ENCODE measurements at places on chromosomes 2 and 18.
A peak's percentile ranks its signal among the peaks of the same experiment; 100 is the strongest.

- DNase-seq: no peak
Observed at GRCh38 chr18:31876707-31877106, 66.2 kb downstream of the TRAPPC8 start.

GRCh38 chr2:11236335-11236734 is 81.1 kb downstream of the SLC66A3 start:
- no peak for DNase-seq

DNA sequence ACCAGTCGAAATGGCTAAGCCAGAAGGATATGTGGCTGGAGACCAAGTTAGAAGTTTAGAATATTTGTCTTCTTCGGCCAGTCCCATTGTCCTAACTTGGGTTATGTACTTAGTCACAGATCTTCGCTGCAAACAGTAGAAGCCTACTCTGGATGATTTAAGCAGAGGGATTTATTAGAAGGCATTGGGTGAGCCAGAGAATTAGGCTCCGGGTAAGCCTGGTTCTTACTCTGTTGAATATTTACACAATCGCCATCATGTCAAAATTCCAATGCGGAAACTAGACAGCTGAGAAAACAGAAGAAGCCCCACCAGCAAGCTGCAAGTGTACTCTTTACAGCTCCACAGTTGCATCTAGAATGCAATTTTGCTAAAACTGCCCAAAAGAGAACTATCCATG is 276.6 kb downstream of the CMPK2 start:
- no peak for DNase-seq

DNA sequence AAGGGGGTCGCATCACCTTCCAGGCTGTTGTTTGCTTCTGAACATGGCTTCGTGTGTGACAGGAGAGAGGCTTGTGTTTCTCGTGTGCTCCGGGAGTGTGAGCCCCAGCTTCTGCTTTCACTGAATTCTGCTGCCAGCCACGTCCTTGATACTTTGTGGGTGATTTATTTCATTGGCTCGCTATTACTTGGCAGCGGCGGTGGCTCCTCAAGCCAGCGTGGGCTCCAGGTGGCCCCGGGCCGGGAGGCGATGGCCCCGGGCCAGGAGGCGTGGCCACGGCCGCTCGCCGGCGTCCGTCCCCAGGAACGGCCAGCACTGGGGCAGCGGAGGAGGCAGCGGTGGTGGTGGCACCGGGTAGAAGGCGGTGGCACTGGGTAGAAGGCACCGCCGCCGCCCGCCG is 63.1 kb downstream of the NAPG start:
- DNase-seq: no peak

GRCh38 chr18:8963876-8964275 is 138.6 kb upstream of the NDUFV2 start:
- DNase-seq: no peak

DNA sequence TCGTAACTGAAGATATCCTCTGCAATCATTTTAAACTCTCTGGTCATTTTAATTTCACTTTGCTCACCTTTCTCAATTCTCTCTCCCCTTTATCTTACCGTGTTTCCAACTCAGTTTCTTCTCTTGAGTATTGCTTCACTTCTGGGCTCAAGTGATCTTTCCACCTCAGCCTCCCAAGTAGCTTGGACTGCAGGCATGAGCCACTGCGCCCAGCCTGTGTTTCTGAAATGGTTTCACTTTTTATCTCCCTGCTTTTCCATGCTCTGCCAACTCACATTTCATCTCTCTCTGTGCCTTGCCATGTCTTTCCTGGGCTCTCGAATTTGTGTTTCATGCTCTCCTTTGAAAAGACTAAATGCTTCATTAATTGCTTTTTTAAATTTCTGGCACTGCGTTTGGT is 30.5 kb upstream of the TMEM131 start:
- no peak for DNase-seq

DNA sequence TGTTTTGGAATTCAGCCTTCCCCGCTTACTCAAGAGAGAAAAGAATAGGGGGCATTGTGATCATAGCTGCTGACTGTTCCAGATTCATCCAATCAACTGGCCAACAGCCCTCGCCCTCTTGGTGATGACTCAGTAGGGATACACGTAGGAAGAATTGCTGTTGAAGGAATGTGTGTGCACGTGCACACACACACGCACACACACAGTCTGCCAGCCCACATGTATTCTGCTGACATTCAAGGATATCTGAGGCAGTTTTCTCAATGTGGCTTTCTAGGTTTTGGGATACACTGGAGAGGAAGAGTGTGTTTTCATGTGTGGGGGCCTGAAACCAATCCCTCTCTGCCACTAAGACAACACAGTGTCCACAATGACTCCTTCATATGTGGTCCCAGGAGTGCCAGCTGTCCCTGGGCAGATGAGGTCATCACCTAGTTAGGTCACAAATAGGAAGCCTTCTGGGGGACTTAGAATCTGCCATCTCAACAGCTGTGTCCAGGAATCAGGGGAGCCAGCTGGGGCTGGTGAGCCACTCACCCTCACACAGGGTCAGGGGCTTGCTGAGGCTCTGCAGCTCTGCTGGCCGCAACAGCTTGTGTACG is 352.6 kb downstream of the SS18 start:
- DNase-seq: peak; percentile 87

DNA sequence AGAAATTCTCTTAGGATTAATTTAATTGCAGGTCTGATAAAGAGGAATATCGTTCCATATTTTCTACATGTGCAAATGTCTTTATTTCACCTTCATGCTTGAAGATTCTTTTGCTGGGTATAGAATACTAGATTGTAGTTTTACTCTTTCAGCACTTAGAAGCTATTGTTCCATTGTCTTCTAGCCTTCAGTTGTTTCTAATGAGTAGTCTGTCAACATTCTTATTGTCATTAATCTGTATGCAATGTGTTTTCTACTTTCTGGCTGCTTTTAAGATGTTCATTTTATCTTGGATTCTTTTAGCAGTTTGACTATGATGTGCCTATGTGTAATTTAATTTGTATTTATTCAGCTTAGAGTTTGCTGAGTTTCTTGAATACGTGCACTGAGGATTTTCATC is 64.3 kb upstream of the ZNF385B start:
- no peak for DNase-seq
